ENCODE measurements at places on chromosomes 11 and 22.

DNA sequence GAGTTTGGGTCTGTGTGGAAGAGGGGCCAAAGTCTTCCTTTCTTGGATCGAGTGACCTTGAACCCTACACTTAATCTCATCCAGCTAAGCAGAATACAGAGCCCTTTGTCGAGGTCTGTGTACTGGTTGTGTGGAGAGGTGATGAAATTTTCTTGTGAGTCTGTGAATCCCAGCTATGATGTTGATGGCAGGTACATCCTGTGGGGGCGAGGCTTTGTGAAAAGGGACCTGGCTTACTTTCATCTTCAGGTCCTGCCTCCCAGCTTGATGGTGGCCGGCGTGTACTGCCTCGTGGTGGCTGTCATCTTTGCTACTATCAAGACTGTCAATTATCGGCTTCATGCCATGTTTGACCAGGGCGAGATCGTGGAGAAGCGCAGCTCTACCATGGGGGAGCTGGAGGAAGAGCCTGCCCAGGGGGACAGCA is 1.0 kb downstream of the PCNX3 start:
- DNase-seq, result no peak

- DNase-seq, result no peak
Observed at GRCh38 chr22:30235687-30236170, 10.8 kb downstream of the LIF start.

- no peak for DNase-seq
Observed at GRCh38 chr11:57111619-57112018, 70.1 kb upstream of the LRRC55 start.

DNA sequence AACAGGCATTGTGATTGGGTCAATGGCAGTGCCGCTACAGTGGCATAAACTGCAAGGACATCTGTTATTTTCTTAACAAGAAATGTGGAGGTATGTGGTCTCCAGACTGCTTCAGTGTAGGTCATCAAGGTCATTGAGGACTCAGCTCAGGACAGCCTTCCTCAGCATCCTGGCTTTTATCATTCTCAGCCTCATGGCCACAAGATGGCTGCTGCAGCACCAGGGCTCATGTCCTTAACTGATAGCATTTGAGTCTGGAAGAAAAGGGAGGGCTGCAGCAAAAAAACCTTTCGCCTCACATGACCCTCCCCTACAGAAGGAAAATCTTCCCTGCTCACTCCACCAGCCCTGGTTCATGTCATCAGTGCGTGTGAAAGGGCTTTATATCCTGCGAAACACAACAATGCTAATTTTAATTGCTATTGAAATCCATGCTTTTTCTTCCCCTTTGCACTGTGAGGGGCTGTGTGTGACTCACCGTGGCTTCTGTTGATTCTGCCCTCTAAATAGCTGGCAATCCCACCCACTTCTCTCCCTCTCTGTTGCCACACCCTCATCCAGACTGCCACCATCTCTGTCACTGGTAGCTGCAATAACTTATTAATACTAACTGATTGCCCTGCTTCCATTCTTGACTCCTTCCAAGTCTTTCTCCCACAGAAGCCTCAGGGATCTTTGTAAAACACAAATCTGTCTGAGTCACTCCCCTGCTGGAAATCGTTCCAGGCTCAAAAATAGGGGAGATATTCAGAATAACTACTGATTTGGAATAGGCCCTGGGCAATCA is 43.8 kb downstream of the CHRDL2 start:
- no peak for DNase-seq

- no peak for DNase-seq
Observed at GRCh38 chr11:88188251-88188931, 13.1 kb upstream of the RAB38 start.

DNA sequence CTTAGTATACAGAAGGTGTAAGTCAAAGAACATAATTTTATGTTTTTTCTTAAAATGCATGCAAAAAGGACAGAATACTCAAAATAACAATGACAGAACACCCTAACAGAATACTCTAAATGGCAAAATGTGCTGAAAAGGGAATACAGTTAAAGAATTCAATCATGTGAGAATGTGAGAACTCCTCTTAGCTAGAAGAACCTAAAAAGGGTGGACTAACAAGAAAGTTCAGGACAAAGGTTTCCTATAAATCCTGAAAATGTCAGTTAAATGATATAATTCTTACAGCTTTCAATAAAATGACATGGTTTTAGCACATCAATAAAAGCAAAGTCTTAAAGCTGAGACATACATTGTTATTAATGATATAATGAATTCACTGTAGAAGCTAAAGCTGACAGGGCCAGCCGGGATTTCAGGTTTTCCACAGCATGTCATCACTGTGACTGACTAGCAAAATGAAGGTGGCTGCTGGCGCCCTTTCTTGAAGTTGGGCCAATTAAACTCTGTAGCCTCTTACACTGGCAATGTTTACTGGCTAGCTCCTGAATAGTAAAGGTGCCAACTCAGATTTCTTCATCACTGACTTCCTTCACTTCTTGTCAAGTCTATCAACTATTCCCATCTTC is 244.4 kb downstream of the TTC28 start:
- DNase-seq, result no peak

GRCh38 chr22:44535362-44536095 is 37.5 kb upstream of the RTL6 start:
- DNase-seq, result no peak

Measured in activated T-cell treated with anti-CD3 and anti-CD28 coated beads for 24 hours (primary cell).